Stimulated activated CD8-positive, alpha-beta memory T cell treated with anti-CD3 and anti-CD28 coated beads, Interleukin-4, amount 100 ng/mL, for 24 hours (primary cell): ENCODE measurements at places on chromosomes 2 and 18.
A peak's percentile ranks its signal among the peaks of the same experiment; 100 is the strongest.

- DNase-seq, result no peak
Measured at GRCh38 chr2:109317471-109318095, 188.6 kb downstream of the SH3RF3 start.

DNA sequence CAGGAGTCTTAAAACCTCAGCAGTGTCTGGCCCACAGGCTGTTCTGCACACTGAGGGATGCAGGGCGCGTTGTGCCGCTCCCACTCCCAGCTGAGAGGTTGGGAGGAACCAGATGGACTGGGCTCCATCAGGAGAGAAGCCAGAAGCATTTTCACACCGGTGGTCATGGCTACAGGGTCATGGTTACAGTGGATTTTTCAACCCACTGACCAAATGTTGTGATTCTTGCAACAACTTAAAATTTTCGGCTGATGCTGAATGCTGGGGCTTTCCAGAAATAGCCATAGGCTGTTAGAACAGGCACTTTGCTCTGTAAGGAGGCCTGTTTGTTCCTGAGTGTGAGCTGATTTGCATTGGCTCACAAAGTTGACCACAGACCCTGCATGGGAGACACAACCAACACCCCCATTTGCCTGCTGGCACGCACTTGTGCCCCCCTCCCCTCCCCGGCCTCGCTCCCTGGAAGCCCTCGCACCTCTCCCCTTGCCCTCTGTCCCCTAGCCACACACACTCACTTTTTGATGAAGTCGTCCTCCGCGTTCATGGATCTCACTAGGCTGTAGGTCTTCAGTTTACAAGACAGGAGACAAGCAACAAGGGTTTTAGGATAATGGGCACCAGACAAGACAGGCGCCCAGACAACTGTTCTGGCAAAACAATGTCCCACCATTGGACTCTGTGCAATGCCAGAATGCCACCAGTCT lies 3.4 kb downstream of the LPIN1 start:
- DNase-seq, result no peak

- DNase-seq, result no peak
Measured at GRCh38 chr2:31078579-31079105, 59.6 kb downstream of the GALNT14 start.

DNA sequence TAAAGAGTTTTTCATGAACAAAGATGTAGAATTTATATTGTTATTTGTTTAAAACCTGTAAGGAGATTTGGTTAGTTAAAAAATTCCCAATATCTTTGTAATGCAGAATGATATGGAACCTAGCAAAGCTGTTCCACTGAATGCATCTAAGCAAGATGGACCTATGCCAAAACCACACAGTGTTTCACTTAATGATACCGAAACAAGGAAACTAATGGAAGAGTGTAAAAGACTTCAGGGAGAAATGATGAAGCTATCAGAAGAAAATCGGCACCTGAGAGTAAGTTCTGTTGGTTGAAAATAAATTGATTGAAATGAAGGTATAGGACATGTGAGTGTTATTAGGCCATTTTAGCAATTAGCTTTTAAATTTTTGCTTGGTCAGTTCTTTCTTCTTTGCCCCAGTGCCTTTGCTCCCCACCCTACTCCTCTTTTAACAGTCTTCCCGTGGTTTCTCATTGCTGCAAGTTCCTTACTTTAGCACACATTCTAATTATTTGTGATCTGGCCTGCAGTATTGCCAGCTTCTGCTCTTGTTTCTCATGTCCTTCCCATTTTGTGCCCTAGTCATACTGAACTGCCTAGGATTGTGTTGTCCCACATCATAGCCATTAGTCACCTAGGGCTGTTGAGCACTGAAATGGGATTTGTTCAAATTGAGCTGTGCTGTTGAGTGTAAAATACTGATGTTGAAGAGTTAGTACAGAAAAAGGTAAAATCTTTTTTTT lies 36.6 kb downstream of the VAPA start:
- no peak for DNase-seq

DNA sequence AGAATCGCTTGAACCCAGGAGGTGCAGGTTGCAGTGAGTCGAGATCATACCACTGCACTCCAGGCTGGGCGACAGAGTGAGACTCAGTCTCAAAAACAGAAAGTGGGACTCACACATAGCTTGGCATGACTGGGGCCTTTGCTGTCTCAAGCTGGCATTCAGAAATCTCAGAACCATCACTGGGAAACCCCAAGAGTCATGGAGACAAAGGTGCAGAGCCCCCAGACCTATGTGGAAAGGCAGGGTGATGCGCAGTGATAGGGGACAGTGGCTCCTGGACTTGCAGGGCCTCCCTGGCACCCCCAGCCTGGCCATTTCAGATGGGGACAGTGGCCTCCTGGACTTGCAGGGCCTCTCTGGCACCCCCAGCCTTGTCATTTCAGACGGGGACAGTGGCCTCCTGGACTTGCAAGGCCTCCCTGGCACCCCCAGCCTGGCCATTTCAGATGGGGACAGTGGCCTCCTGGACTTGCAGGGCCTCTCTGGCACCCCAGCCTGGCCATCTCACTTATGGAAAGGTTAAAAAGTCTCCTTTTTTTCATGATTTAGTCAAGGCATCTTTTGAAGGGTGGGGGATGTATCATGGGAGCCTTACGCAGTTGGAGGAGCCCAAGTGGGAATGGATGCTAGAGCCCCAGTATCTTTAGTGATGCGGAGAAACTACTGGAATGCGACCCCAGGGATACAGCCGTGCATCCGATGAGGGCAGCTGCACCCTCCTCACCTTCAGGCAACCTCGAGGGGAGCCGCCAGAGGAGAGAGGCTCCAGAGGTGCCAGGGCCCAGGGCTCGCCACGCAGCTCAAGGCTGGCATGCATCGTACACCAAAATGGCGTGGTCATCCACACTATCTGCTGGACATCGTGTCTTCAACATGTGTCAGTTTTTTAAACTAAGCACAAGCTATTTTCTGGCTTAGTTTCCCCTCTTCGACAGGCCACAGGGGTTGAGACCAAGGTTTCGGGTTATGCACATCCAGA lies 30.5 kb downstream of the ZNF516 start:
- DNase-seq, result no peak

DNA sequence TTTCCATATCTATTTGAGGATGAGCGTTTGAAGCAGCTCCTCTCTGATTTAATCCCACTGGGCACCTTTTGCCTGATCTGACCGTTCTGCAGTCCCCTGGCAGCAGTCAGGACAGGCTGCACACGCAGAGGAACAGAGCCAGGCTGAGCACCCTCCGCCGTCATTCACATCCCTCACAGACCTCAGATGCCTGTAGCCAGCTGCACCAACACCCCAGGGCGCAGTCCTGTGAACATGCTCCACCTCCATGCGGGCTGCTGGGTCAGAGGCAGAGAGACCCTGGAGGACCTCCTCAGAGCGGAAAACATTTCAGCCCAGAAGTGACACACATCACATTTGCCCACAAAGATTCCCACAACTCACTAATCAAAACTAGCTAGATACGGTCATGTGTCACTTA lies 146.1 kb downstream of the SEPTIN10 start:
- no peak for DNase-seq

GRCh38 chr2:120313695-120314615 lies 32.0 kb upstream of the INHBB start:
- DNase-seq, result no peak

- DNase-seq, result no peak
Measured at GRCh38 chr2:176753752-176754474, 458.7 kb upstream of the HNRNPA3 start.

DNA sequence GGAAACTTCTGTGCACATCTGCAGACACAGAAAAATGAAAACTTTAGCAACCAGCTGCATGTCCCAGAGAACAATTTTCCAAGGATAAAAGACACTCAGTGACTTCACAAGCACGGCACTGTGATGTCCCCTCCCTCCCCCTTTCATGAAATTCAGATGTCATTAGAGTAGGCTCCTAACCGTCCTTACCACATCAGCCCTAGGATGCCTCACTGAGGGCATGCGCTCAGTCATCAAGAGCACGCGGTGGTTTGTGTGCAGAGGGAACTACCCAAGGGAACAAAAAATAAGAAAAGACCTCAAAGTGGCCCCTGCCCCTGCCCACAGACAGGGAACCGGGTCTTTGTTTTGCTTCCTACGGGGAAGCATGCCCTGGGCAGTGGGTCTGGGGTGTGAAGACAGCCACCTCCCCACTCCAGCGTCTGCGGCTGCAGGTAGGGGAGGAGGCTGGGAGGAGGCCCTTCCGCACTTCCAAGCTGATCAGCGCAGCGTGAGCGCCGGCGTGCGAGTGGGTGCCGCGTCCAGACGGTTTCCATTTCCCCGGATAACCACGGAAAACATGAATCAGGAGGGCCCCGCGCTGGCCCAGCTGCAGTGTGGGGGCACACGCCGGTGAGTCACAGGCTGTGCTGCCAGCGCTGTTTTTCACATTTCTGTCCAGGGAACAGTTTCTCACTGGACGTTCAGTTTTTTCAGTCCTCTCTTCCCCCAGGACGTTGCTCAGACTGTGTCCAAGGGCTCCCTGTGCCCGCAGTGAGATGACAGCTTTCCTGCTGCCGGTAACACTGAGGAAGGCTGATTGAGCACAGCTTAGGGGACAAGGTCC lies 70.6 kb downstream of the COPS8 start:
- DNase-seq, result peak; percentile 47

- no peak for DNase-seq
Measured at GRCh38 chr2:177207101-177207500, 5.5 kb upstream of the HNRNPA3 start.

DNA sequence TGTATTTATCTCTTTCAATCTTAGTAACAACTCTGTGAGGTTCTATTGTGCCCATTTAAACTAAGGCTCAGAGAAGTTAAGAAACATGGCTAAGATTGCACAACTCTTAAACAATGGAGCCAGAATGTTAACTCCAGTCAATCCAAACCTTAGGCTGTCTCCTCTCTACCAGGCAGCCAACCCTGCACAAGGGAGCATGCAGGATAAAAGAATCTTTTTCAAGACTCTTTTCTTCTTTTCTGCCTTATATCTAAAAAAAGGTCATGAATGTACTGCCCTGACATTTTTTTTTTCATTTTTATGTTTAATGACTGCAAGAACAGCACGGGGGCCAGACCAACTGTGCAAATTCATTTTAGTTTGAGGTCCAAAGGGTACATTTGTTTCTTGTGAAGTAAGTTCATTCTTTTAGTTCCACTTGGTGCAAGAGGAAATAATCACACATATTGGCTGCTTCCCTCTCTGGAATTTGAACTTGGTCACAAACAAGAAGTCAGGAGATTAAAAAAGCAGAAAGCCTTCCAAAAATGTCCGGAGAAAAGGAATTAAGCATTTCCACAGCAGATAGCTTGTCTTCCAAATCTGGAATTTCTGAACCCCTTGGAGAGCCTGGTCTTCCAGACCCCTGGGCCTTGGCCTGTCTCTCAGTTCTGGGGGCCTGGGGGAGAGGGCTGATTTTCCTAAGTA lies 96.0 kb upstream of the RIOK3 start:
- DNase-seq, result no peak
